ENCODE measurements at places on chromosomes 12 and 14.

- DNase-seq = no peak
Measured at GRCh38 chr12:24255920-24256665, 306.6 kb upstream of the SOX5 start.

GRCh38 chr12:58169826-58170225, 228.5 kb downstream of the ATP23 start:
- DNase-seq = no peak

DNA sequence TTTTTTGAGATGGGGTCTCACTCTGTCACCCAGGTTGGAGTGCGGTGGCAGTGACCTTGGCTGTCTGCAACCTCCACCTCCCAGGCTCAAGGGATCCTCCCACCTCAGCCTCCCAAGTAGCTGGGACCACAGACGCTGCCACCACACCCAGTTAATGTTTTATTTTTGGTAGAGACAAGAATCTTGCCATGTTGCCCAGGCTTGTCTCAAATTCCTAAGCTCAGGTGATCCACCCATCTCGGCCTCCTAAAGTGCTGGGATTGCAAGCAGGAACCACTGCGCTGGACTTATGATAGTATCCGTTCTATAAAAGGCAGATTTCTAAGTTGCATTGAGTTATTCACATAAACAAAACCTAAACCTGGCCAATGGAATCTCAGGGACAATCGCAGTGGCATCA, 321.1 kb upstream of the PRICKLE1 start:
- DNase-seq = no peak

DNA sequence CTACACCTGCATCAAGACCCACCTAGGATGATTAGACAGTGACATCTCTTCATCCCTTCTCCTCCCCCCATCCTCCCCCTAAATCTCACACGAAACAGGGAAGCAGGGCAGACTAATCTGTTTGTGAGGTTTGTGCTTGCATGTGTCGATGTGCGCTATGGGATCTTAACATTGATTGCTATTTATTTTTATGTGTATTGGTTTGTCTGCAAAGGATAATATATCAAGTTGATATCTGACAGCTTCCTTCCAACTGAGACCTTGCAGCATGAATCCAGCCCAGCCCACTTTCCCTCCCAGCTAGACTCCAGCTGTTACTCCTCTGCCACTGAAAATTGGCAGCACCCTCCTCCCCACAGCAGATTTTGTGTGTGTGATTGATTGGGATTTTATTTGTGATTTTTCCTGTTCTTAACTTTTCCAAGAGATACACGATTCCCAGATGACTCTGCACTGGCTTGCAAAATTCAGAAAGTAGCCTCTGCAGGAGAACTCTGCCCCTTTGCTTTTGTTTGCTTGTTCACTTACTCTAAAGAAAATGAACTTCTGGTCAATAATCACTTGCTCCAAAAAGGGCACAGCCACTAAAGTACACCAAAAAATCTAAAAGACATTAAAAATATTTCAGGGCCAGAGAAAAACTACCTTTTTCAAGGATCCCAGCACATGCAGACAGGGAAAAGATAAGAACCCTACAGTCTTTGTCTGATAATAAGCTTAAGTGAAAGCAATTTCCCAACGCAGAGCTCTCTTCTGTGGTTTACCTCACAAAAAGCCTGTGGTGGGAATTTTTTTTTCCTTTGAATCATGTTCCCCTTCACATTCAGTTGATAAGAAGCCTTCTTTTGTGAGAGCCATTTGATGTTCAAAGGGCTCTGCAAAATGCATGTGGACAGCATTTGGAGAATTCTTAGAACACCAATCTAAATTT, 222.1 kb downstream of the RPS29 start:
- DNase-seq = no peak

- DNase-seq = peak; percentile 68
Measured at GRCh38 chr14:103391048-103391447, 5.8 kb downstream of the MARK3 start.

- no peak for DNase-seq
Measured at GRCh38 chr12:64653123-64653522, 42.8 kb downstream of the RASSF3 start.

DNA sequence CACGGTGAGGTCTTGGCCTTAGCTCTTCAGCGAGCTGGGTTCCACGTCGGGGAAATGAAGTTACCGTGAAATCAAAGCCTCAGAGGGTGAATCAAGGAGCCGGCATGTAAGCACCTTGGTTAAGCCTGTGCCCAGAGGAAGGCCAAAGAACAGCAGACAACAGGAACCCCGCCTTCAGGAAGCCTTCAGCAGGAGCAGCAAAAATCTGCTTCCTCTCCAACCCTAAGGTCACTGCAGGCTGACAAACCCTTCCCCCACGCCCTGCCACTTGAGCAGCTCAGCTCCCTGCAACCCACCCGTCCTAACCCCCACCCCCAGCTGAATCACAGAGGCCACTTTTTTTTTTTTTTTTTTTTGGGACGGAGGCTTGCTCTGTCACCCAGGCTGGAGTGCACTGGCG, 72.9 kb upstream of the LTA4H start:
- DNase-seq = no peak

DNA sequence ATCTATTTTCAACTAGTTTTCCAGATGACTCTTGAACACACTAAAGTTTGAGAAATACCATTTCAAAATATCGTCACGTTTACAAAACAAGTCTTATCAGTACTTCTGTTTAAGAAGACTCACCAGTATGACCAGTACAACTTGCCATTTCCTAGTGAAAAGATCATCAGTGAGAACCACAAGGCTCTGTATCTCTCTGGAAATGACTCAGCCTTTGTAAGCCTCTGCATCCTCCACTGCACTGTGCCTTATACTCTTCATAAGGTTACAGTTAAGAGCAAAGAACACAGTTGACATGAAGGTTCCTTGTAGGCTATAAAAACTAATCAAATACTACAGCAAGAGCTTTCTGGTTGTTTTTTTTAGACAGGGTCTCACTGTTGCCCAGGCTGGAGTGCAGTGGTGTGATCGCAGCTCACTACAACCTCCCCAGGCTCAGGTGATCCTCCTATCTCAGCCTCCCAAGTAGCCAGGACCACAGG, 5.7 kb upstream of the VTI1B start:
- no peak for DNase-seq

DNA sequence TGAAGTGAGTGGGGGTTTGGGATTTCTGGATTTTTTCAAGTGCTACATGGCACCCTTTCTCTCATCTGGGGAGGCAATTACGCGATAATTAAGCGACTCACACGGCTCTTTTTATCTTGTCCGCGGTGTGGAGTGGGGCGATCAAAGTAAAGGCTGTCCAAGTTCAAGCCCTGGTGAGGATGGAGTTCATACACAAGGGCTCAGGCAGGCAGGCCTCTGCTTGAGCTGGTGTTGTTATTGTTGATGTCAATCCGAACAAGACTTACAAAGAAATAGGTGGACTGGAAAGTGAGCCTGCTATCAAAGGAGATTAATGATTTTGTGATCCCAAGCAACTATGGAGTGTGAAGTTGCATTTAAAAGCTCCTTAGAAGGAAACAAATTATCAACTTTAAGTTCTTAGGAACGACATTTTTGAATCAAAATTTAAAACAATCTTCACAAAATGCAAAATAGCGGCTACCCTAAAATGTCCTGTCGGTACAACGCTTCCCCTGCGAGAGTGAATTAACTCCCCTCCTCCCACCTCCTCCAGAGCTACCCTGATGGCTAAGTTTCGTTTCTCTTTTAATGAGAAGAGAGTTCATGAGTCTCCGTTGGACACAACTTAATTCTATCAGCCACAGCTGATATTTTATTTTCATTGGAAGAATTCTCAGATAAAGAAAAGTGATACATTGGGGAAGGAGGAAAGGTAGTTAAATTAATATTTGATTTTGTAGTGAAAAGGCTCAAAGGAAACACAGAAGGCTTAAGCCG, 5.9 kb downstream of the FOXA1 start:
- DNase-seq = no peak

DNA sequence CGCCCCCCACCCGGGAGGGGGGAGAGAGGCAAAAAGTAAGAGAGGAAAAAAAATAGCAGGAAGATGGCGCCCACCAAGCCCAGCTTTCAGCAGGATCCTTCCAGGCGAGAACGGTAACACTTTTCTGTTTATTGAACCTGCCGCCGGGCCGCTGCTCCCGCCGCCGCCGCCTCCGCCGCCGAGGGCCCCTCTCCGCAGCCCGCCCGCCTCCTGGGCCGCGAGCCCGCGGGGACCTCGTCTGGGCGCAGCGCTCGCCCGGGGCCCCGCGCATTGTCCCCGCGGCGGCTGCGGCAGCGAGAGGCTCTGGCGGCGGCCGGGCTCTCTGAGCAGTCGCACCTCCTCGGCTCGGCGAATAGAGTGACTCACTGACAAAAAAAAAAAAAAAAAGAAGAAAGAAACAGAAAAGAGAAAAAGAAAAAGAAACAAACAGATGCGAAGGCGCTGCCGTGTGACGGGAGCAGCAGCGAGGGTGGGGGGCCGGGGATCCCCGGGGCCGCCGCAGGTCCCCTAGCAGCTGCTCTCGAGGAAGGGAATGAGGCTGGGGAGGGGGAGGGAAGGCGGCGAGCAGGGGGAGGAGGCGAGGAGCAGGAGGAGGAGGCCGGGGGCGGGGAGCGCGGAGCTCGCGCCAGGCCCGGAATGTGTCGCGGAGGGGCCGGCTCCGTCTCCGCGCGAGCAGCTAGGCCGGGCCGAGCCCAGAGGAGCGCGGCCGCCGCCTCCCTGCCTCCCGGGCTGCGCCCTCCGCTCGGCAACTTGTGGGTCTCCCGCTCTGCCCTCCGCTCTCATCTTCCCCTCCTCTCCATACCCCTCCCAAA, 781 bp downstream of the NPAS3 start:
- peak; percentile 38 for DNase-seq

DNA sequence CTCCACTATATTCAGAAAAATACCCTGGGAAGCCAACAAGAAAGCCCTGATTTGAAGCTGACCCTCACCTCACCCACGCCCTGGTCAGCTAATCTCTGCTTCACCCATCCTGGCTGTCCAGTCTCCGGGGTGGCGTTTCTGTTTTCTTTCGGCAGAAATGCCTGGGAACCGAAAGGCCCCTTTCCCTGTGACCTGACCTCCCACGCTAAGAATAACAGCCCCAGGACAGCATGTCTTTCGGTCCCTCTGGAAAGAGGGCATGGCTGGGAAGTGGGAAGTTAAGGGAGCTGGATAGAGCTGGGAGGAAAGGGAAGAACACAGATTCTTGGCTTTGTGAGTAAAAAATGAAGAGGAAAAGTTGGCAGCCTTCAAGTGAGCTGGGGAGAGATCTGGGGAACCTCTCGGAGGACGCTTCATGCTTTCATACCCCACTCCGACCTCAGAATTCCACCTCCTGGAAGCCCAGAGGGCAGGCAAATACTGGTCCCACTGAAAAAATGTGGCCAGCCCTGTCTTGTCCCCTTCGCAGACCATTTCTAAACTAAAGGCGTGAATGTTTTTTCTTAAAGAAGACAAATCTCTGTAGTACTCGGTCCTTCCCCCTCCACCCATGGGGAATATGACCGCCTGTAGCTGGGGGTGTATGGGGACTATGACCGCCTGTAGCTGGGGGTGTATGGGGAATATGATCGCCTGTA, 163.0 kb upstream of the FKBP4 start:
- DNase-seq = no peak

DNA sequence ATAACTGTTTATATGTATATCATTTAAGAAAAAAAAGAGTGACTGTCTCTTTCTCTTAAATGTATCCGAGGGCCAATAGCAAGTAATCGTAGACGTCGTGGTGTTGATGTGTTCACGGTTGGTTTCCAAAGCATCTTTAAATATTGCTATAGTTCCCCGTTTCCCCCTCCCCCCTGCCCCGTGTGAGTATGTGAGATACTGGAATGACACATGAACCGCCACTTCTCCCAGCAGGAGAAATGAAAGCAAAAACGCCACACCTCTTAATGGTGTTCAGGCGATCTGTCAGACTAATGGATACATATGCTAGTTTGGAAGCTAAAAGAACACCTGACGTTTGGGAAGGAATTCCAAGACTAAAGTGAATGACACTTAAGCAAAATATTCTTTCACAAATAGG, 258.3 kb downstream of the FOXN3 start:
- DNase-seq = no peak

GRCh38 chr12:43008953-43009845, 419.7 kb upstream of the PRICKLE1 start:
- no peak for DNase-seq

DNA sequence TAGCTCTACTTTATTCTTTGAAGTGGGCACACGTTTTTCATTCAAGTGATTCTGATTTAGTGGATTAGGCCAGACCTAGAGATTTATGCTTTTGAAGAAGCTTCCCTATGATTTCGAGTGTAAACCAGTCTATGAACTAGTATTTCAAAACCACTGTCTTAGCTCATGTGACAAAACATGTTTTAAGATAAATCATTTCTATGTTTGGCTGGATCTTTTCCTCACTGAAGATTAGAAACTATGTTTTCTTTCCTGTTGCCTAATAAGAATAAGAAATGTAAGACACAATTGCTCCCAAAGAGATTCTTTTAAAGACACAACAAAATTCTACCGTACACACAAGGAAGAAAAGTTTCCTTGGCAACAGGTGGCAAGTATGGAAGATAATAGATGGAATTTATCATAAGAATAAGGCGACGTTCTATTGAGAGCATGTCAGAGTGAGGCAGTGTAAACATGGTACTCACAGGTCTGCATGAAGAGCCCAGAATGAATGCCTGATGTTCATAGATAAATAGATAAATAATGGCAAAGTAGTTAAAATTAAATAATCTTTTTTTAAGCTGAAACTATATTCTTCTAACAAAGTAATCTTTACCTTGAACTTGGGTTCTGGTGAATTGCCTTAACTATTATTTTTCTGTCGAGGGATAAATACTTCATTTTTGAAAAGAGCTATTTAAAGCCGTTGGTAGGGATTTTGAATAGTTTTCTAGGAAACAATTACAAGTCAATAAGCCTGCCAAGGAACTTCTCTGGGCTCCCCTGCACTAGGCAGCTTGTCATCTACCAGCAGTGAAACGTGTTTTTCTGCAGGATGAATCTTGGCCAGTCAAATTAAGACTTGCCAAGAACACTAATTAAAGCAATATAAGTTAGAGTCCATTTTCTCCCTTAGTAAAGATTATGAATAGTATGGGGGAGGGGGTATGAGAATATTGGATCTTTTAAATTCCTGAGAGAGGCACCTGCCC, 34.1 kb upstream of the C12orf75 start:
- DNase-seq = no peak

GRCh38 chr14:81269100-81269978, 48.6 kb upstream of the GTF2A1 start:
- peak; percentile 76 for DNase-seq

DNA sequence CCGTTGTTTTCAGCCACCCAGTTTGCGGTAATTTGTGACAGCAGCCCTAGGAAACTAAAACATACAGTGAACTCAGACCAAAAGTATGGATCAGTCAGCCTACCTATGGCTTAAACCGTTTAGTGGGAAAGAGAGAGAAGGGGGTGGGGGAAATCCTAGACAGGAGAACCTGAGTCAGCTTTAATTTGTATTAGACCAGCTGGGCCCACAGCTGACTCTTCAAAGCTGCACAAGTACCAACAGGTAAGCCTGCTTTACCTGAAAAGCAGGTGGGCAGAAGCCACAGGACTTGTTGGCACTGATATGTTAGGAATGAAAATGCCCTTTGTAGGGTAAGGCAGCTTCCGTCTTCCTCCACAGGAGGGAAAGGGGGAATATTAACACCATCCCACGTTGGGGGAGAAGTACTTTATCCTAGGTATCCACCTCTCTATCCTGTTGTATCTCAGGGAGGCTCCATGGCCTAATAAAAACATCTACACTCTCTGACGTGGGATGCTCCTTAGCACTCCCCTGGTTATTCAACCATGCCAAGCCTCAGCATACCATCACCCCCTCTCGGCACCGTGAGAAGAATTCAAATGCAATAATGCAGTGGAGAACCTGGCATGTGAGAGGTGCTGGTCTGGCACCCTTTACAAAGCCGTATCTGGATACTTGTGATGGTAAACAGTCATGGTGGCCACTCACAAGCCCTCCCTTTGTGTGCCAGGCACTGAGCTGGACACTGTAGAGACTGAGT, 70.3 kb downstream of the STON2 start:
- peak; percentile 57 for DNase-seq

GRCh38 chr14:91153360-91153759, 39.5 kb downstream of the DGLUCY start:
- no peak for DNase-seq

All from MCF 10A (cell line).